ENCODE measurements at places on chromosomes 7 and 10. TPM values are rescaled to one million over a fixed set of nuclear protein-coding genes. Genes with fewer than 3 reads are reported as not detected.

GRCh38 chr7:50564171-50564570 lies 1.0 kb downstream of the DDC start:
- no peaks in the 10 kb centered on the region for H3K4me1 ChIP-seq
- peaks cover 21% of the 10 kb centered on the region for H3K27me3 ChIP-seq
- H3K4me3 ChIP-seq = no peak overlapping the region

GRCh38 chr7:128309976-128310375 lies 33.7 kb downstream of the RBM28 start:
- no peaks in the 10 kb centered on the region for H3K27me3 ChIP-seq
- H3K4me1 ChIP-seq = no peaks in the 10 kb centered on the region
- no peak overlapping the region for H3K27ac ChIP-seq
- peaks cover 25% of the 10 kb centered on the region for H3K36me3 ChIP-seq
- no peak overlapping the region for H3K4me3 ChIP-seq

GRCh38 chr10:29851241-29851640 lies 208.1 kb downstream of the JCAD start:
- no peak for DNase-seq
- H3K4me3 ChIP-seq = no peak overlapping the region

DNA sequence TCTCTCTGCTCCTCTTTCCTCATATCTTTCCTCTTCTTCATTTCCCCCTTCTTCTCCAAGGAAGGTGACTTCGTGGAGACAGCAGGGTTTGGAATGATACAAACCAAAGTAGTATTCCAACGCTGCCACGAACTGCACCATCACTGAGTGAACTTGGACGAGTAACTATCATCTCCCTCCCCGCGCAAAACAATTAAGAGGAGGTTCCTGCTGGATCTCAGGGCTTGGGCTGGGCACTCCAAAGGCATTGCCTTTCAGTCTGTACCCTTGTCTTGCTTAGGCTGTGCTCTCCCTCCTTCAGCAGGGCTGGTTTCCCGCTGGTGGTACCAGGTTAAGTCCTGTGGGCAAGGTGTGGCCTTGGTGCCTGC lies 790 bp upstream of the PITX3 start:
- H3K36me3 ChIP-seq = peaks cover 5% of the 10 kb centered on the region
- no peak for DNase-seq
- no peaks in the 10 kb centered on the region for H3K27me3 ChIP-seq
- peak overlapping the region; percentile 64 for H3K27ac ChIP-seq
- H3K4me3 ChIP-seq = peak overlapping the region; percentile 84

The VENTX gene
- total RNA-seq = not detected

All from Panc1 (cell line).